ENCODE measurements at places on chromosomes 6 and 20. TPM values are rescaled to one million over a fixed set of nuclear protein-coding genes. Genes with fewer than 3 reads are reported as not detected.

The HDGFL1 gene
- not detected for total RNA-seq

The WFDC12 gene
- total RNA-seq, result not detected

The ULBP2 gene
- total RNA-seq, result 0.13 TPM

The KCNK15 gene
- total RNA-seq, result 0.37 TPM

DNA sequence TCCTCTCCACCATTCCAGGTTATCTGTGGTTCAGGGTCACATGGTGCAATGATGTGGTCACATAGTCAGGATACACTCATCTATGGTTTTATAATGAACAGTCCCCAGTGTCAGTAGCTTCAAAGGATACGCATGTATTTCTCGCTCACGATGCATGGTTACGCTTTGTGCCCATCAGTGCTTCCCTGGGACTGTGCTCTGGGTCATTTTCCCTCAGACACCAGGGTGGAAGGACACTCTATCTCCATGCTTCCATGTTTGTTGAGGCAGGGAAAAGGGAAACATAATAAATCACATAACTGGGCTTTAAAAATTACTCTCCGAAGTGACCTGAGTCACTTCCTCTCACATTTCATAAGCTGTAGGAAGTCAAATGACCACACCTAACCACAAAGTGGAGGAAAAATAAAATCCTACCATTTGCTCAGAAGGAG is 394.8 kb upstream of the NOX3 start:
- H3K4me1 ChIP-seq, result peaks cover 16% of the 10 kb centered on the region
- peaks cover 5% of the 10 kb centered on the region for H3K36me3 ChIP-seq
- no peaks in the 10 kb centered on the region for H3K27me3 ChIP-seq
- no peak overlapping the region for H3K4me3 ChIP-seq

DNA sequence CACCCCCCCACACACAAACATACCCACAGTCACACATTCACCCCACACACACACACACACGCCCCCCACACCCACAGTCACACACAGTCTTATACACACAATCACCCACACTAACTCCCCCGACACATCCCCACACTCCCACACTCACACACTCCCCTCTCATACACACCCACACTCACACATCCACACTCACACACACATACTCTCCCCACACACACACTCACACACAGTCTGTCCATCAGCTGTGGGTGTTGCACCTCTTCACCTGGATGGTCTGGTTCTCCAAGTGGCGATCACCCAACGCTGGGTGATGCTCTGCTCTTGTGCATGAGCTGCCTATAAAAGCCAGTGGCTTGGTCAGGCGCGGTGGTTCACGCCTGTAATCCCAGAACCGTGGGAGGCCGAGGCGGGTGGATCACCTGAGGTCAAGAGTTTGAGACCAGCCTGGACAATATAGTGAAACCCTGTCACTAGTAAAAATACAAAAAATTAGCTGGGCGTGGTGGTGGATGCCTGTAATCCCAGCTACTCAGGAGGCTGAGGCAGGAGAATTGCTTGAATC is 158.9 kb downstream of the SMOC2 start:
- H3K36me3 ChIP-seq, result no peaks in the 10 kb centered on the region
- H3K27ac ChIP-seq, result no peak overlapping the region
- no peak for DNase-seq
- H3K4me3 ChIP-seq, result no peak overlapping the region
- H3K27me3 ChIP-seq, result no peaks in the 10 kb centered on the region

GRCh38 chr6:3900744-3901336 is 51.7 kb downstream of the FAM50B start:
- H3K4me1 ChIP-seq, result peaks cover 35% of the 10 kb centered on the region
- no peaks in the 10 kb centered on the region for H3K36me3 ChIP-seq
- no peak overlapping the region for H3K4me3 ChIP-seq
- DNase-seq, result no peak
- no peak overlapping the region for H3K27ac ChIP-seq
- peaks cover 3% of the 10 kb centered on the region for H3K27me3 ChIP-seq

- H3K27ac ChIP-seq, result no peak overlapping the region
- H3K36me3 ChIP-seq, result peaks cover 29% of the 10 kb centered on the region
- H3K27me3 ChIP-seq, result no peaks in the 10 kb centered on the region
- H3K4me1 ChIP-seq, result no peaks in the 10 kb centered on the region
- no peak overlapping the region for H3K4me3 ChIP-seq
Measured at GRCh38 chr20:34535301-34535840, 19.1 kb downstream of the DYNLRB1 start.
